ENCODE measurements at places on chromosomes 6 and 20.

DNA sequence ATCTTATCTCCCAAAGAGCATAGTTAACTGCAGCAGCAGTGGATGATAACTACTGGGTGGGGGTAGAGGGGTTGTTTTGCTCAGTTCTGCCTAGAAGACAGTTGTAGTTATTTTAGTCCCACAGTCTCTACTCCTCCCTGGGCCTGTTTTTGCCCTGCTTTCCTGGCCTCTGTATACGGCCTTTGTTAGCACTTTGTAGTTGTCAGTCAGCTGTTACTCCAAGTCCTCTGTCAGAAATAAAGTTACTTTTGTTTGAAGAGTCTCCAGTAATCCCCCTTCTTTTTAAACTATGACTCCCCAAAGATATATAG is 113.9 kb downstream of the SLC16A10 start:
- DNase-seq, result no peak

GRCh38 chr6:24506814-24507520 is 12.2 kb downstream of the ALDH5A1 start:
- no peak for DNase-seq

DNA sequence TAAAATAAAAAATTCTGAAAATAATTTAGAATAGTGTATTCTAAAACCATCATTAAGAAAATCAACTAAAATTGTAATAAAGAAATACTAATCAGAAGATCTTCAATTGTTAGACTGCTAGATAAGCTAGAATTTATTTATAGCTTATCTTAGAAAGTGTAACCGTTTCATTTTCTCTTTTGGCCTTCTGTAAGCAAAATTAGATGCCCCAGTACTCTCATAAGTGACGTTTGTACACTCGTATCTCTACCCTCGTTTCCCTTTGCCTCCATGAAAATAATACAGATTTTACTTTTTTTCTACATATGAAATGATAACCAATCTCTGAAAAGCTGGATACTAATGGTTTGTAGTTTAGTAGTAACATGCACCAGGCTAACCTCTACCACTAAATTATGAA is 19.8 kb downstream of the DSE start:
- DNase-seq, result no peak

- no peak for DNase-seq
Observed at GRCh38 chr20:42179768-42180167, 561.6 kb upstream of the CHD6 start.

- DNase-seq, result no peak
Observed at GRCh38 chr6:75776461-75776860, 27.4 kb downstream of the MYO6 start.

GRCh38 chr6:3252369-3252768 is 6.4 kb upstream of the PSMG4 start:
- DNase-seq, result no peak

- no peak for DNase-seq
Observed at GRCh38 chr20:17594443-17594842, 24.6 kb downstream of the DSTN start.

DNA sequence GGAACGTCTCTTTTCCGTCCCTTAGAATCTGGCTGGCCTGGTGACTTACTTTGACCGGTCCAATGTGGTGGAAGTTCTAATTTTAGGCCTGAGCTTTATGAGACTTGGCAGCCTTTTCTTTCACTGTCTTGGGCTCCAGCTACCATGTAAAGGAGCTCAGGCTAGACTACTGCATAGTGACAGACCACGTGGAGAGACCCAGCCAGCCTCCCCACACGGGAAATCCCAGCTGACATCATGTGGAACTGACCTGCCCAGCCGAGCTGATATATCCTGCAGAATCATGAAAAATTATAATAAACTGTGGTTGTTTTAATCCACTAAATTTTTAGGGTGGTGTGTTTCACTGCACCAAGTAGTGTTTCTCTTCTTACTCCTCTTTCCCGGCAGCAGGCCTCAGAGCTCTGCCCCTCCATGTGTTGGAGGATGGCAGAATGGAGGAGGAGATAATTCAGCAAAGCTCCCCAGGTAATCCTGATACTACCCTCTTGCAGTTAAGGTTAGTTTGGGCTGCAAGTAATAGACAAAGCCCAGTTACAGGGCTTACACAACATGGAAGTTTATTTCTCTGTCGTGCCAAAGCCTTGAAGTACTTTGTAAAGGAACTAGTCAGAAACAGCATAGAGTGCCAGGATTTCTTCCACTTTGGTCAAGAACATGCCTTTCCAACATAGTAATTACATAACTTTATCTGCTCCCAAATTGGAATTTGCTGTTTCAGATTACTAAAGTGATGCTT is 87.5 kb downstream of the SH3BGRL2 start:
- no peak for DNase-seq

DNA sequence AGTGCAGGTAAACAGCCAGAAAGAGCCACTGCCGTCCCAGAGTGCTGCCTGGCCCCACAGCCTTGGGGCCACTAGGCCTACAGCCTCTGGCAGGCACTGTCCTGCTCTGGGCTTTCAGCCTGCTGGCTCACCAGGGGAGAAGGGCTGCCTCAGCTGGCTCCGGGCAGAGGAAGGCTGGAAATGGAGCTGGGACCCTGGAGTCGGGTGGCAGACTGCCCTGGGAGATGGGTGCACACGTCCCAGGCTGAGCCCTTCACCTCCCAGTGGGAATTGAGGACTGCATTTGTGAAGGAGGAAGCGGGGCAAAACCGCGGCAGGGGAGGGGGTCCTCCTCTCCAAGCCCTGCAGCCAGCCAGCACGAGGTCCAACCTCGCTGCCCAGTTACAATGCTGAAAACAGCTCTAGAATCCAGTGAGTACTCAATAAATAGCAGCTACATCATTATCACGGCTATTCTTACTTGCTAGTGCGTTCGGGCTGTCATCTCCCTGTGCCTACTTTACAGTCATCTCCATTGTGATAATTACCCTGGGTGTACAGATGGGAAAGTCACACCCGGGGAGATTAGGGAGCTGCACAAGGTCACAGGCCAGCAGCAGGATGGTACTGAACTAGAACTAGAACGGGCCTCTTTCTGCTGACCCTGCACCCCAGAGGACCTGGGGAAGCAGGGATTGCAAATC is 13.1 kb downstream of the ACSS1 start:
- no peak for DNase-seq

- no peak for DNase-seq
Observed at GRCh38 chr6:133693565-133693964, 195.3 kb upstream of the TCF21 start.

GRCh38 chr20:9353916-9354276 is 160.5 kb upstream of the LAMP5 start:
- DNase-seq, result no peak

DNA sequence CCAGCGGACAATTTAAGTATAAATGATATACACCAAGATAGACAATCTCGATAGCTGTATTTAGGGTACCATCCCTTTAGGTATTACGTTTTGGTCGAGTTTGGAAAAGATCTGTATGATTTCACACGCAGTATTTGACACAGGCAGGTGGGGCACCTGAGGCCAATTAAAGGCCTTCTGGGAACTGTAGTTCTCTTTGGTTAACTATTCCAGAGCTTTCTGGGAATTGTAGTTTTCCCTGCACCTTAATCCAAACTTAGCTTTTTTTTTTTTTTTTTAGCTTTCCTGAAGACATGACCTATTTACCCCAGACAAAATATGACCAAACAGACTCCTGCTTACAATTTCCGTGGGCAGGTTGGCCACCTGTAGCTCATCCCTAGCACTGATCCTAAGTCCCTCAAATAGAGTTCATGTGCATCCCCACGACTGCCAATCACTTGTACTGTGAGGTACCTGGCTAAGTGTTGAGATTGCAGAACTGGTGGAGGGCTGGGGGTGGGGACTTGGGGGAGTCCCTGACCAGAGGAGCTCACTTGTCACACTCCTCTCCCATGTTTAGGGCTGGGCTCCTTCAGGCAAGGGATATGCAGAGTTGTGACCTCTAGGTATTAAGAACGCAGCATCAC is 999 bp upstream of the EHMT2 start:
- DNase-seq, result peak; percentile 51

- DNase-seq, result no peak
Observed at GRCh38 chr20:63433756-63434531, 38.5 kb downstream of the KCNQ2 start.

- no peak for DNase-seq
Observed at GRCh38 chr6:116012951-116013350, 47.7 kb downstream of the FRK start.

DNA sequence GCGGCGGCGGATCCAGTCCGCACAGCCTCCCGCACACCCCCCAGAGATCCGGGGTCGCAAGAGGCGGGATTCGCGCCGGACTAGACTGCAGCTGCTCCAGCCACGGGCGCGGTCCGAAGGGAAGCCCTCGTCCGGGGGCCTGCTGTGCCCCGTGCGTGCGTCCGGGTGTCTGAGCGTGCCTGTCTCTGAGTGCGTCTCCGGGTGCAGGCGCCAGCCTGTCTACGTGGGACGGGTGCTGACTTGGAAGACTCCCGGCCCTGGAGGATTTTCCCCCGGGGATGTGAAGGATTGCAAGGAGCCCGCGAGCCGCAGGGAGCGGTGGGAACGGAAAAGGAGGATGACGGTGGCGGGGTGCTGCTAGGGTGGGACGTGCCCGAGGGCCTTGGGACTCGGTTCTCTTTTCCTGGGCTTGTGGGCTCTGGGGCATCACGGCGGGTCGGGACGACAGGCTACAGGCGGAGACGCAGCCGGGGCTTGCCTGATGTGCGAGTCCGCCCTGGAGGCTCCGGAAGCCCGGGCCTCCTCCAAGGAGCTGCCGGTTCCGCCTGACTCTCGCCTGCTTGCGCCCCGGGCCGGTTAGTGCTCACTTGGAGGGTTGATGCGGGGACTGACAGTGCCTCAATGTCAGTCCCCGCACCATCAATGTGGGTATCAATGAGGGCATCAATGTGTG is 5.7 kb downstream of the MAFB start:
- no peak for DNase-seq

- DNase-seq, result no peak
Observed at GRCh38 chr6:101517632-101518031, 124.1 kb downstream of the GRIK2 start.

DNA sequence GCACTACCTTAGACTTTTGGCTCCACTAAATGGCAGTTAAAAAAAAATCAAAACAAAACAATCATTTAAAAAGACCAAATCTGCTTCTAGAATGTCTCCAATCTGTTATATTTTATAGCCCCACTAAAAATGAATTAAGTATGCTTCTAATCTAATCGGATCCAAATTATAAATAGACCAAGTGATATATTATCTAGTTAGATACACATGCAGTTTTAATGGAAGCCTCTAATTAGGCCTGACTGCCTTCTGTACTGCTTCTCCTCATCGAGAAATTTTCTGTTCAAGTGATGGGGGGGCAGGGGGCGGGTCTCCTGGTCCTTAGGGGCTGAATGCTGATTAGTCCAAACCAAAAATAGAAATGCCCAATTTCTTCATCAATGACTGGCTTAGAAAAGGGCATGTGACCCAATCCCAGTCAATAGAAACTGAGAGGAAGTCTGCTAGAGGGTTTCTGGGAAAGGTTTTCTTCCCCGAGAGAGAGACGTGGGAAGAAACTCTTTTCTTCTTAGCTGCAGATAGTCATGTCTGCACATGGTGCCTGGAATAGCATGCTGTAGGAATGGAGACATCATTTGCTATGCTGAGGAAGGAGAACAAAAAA is 6.9 kb downstream of the SESN1 start:
- no peak for DNase-seq

GRCh38 chr6:149169761-149170511 is 147.6 kb upstream of the TAB2 start:
- DNase-seq, result no peak

- DNase-seq, result no peak
Observed at GRCh38 chr6:14770572-14770971, 475.3 kb upstream of the JARID2 start.

DNA sequence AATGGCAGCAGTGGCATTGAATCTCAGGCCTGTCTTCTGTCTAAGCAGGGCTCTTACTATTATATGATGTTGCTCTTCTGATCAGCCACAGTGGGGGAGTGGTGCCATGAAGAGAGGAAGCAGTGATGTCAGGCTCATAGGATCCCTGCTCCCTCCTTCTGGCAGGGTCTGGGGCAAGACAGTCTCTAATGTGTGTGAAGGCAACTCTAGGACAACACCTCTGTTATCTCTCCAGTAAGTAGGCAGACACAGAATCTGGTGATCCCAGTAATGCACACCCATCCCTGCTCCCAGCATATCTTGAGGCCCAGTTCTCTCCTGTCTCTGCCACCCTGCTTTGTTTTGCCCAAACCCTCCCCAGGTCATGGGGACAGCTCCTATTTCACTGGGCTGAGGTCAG is 8.8 kb downstream of the C20orf202 start:
- DNase-seq, result no peak

- DNase-seq, result peak; percentile 78
Observed at GRCh38 chr6:80133020-80133419, 26.5 kb downstream of the BCKDHB start.

- no peak for DNase-seq
Observed at GRCh38 chr6:34047913-34048867, 97.7 kb downstream of the GRM4 start.

GRCh38 chr6:46918806-46919205 is 2.9 kb downstream of the ADGRF5 start:
- DNase-seq, result no peak

GRCh38 chr6:169783401-169783800 is 32.0 kb downstream of the ERMARD start:
- no peak for DNase-seq

DNA sequence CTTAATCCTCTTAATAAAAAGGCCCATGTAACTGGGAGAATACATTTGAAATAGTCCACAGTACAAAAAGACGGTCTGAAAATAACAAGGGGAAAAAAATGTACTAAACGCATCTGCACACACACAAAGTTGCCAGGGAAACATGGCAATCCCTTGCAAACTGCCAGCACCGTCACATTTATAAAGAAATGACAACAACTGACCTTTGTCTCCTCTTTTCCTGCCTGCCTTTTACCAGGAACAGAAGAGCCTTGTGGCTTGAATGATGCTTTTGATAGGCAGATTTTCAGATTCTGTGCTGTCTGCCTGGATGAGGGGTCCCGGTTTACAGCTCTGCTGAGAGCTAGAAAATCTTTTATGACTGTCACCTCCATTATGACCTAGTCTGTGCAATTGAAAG is 308.6 kb upstream of the ZFP64 start:
- no peak for DNase-seq

GRCh38 chr6:125947615-125948014 is 9.0 kb upstream of the HINT3 start:
- no peak for DNase-seq

- DNase-seq, result no peak
Observed at GRCh38 chr20:21840991-21841390, 135.5 kb downstream of the PAX1 start.

DNA sequence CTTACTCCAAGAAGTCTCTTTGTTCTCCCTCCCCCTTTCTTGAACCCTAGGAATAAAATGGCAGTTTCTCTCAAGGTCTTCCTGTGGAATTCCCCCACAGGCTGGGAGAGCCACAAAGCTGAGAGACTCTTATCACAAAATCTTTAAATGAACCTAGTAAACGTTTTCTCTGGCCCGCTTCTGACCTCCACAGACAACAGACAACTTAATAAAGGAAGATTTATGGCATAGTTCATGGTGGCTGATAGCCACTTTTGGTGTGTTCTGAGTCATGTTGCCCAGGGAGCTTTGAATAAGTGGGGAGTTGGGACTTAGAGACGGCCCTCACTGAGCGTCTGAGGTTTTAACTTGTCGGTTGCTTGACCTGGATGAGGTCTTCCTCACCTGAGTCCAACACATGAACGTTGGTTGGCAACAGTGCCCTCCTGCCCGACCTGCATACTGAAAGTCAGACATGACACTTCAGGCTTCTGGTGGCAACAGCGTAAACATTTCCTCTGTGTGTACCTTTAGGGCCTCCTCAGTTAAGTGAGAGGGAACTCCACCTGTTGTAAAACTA is 124.1 kb downstream of the FOXO3 start:
- no peak for DNase-seq

Measured in COR-L47 (cell line).